Stimulated activated effector memory CD8-positive, alpha-beta T cell treated with anti-CD3 and anti-CD28 coated beads, Interleukin-12 subunit alpha, Interleukin-12 subunit beta, amount 100 ng/mL, for 72 hours (primary cell): ENCODE measurements at places on chromosomes 1 and 21.

- DNase-seq: no peak
Observed at GRCh38 chr1:66112744-66113400, 320.2 kb downstream of the PDE4B start.

GRCh38 chr1:203993256-203993655, 79.7 kb upstream of the SOX13 start:
- no peak for DNase-seq

DNA sequence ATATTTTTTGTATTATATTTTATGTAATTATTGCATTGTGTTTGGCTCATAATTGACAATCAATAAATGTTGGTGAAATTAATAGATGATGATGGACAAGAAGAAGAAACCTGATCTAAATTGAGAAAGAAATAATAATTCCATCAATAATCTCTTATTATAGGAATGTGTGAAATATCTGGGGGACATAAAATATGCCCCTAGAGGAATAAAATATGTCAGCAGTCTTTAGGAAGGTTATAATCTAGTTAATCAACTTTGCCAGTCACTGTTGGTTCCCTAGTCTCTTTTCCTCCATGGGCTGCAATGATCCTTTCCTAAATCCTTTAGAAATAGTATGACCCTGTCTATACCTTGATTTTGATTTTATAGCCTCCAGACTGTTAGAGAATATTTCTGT, 549.7 kb upstream of the ADGRL4 start:
- no peak for DNase-seq

DNA sequence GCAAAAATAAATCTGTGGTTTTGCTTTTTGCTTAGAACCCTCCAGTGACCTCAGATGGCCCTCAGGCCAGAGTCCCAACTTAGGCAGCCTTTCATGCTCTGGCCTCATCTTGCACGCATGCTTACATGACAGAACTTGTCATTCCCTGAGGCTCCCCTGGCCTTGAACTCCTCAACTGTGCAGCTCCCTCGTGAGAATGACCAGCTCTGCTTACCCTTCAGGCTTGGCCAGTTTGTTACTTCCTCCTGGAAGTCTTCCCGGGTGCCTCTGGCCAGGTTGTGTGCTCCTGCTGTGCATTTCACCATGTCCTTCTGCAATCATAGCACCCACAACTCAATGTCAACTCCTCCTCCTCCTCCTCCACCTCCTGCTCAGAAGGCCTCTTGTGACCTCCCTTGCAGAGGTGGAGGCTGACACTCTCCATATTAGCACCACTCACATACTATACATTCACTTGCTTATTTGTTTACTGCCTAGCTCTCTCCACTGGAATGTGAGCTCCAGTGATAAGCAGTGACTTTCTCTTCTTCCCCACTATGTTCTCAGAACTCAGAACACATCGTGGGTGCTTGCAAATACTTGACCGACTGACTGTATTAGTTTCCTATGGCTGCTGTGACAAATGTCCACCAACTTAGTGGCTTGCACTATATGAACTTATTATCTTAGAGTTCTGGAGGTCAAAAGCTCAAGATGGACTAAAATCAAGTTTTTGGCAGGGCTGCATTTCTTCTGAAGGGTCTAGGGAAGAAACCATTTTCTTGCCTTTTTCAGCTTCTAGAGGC, 41.9 kb downstream of the RCSD1 start:
- DNase-seq: no peak

DNA sequence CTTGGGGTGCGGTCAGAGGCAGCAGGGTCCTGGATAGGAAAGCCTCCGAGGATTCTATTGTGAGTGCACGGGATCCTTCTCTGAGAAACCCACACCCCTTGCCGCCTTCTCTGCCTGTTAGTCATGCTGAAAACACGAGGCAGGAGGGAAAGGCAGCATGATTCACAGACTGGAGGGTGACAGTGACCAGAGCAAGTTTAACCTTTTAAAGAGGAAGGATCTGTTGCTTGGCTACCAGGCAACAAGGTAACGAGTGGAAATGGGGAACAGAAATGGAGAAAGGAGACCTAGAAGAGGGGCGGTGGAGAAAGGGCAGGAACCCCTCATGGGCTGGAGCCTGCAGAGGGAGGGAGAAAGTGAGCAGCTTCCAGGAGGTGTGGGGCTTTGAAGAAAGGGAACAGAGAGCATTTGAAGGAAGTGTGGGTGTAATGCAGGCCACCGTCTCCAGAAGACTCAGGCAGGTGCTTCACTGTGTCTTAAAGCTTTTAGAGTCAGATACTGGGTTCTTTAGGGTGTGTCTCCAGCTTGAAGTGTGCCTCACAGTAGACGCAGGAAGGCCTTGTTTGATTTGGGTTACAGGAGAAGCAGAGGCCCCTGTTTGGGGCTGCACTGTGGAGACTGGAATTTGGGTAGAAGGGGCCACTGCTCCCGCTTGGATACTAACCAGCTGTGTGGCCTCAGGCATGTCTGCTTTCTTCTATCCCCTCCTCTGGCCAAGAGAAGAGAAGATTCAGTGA, 19.1 kb downstream of the OPTC start:
- no peak for DNase-seq

GRCh38 chr1:182229451-182229850, 162.1 kb downstream of the GLUL start:
- no peak for DNase-seq

GRCh38 chr1:167905671-167906070, 8.3 kb downstream of the ADCY10 start:
- no peak for DNase-seq

GRCh38 chr1:236280438-236281197, 1.1 kb downstream of the ERO1B start:
- peak; percentile 64 for DNase-seq

DNA sequence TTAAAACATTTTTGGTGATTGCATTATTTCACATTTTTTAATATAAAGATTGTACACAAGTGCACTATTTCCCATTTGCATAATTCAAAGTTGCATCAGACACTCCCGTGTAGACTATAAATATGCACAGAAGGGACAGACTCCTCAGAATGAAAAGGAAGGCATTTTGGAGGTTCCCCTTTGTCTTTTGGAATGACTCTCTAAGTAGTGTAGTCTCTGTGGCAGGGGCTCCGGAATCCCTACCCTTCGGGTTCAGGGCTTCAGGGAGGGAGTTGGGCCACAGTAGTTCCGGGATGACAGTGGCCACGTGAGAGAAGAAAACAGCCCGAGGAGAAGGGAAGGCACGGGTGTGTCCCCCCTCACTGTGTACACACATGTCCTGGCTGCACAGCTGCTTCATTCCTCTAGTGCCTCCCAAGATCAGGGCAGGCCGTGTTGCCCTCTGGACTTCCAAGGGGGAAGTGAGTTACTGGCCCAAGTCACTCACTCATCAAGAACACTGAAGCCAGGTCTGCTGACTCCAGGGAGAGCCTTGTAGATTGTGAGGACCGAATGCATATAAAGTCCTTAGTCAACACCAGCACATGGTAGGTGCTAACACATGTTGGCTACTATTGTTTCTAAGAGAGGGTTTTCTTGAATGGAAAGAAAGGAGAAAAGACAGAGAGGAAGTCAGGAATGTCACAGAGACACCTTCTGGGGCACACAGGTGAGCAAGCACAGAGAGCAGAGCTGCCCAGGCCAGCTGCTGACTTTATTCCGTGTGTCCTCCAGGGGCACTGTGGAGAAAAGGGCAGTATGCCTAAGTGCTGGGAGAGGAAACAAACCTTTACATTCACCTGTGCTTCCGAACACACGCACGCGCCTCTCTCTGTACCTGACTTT, 39.8 kb downstream of the LHX4 start:
- DNase-seq: no peak

DNA sequence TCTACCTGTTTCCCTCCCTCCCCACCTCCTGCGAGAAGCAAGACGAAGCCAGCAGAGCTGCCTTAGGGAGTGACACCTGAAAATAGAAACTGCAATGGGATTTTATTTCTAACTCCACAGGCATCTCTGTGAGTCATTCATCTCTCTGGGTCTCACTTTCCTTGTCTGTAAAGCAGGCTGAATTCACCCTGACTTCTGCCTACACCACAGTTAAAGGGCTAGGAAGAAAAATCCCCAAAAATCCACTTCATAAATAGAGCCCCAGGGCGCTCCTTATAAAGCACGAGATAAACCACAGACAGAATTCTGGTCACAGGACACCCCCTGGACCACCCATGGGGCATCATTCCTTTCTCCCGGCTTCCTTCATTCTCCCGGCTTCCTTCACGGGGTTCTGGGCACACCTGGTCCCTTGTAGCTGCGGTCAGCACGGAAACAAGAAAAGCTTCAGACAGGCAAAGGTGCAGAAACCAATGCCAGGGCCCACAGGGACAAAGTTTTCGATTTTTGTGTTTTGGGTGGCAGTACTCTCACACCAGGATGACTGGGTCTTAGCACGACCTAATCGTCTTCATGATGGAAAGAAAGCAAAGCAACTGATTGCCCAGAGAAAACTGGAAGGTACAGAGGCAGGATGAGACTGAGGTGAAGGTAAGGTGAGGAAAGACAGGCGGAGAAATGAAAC, 2.8 kb upstream of the H6PD start:
- DNase-seq: no peak

DNA sequence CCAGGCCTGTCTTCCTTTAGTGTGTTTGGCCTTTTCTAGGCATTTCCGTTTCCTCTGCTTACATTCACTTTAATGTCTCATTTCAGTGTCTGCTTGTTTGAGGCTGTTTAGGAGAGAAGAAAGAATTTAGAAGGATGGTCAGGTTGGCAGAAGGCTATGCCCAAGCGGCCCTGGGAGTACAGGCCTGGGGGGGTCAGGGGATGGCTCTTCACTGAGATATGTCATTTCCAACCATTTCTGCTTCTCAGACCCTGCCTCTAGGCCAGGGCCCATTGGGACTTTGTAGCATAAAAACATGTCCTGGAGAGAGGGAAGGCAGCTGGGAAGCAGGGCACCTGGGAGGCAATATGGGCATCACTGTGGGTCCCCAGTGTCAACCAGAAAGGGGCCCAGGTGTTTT, 86.0 kb downstream of the DDX20 start:
- no peak for DNase-seq

GRCh38 chr1:202037706-202038296, 27.4 kb downstream of the ELF3 start:
- no peak for DNase-seq

- DNase-seq: no peak
Observed at GRCh38 chr1:201212056-201212455, 21.4 kb downstream of the IGFN1 start.

- no peak for DNase-seq
Observed at GRCh38 chr21:45536301-45537081, 5.7 kb downstream of the SLC19A1 start.

- peak; percentile 84 for DNase-seq
Observed at GRCh38 chr1:61588736-61589672, 135.9 kb downstream of the TM2D1 start.

- DNase-seq: no peak
Observed at GRCh38 chr1:107480548-107481415, 339.9 kb downstream of the NTNG1 start.

DNA sequence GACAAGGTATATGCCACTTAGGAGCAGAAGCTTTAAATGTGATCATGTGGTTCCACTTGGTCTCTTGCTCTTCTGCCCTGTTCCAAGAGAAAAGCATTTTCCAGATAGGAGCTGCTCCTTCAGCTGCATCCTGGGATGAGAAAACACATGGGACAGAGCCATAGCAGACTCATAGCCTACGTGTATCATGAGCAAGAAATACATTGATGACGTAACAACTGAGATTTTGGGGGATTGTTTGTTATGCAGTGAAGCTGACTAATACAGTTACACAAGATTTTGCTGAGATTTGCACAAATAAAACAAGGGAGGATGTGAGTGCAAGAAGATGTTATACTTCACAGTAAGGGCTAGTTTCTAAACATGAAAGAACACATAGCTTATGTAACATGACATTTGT, 36.0 kb upstream of the IRF2BP2 start:
- DNase-seq: no peak

DNA sequence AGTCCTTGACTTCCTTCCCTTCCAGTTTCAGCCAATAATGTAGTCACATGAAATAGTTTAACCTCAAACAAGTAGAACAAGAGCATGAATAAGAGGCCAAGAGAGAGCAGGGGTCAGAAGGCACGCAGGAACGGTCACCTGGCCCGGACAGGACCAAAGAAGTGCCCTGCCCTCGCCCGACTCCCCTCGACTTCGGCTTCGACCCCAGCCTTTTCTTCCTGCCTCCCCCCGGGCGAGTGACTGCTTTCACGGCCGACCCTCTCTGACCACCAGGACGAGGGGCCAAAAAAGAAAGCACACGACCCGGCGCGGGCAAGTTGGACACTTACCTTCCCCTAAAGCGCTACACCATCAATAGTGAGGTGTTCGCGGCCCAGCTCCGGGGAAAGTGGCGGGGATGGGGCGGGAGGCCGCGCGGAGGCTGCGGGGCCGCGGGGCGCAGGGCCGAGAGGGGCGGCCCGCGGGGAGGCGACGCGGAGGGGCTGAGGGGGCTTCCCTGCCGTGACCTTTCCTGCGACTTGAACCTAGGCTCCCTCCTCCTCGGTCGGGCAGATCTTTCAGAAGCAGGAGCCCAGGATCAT, 519 bp downstream of the RERE start:
- DNase-seq: peak; percentile 73
